ENCODE measurements at places on chromosomes 11 and 22.

- DNase-seq: no peak
Measured at GRCh38 chr11:8384199-8384821, 120.6 kb upstream of the LMO1 start.

DNA sequence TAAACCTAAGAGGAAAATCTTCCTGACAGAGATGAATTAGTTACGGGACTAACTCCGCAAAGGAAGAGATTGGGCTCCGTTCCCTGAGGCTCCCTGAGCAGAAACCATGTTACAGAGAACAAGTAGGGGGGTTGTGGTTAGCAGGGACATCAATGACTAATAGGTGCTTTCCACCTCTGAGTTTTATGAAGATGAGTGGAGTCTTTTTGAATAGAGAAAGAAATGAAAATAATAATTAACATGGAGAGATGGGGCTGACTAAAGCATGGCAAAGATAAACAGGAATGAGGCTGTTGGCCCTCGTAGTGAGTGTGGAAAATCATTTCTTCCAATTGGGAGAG lies 47.5 kb upstream of the PICALM start:
- DNase-seq: peak; percentile 48

DNA sequence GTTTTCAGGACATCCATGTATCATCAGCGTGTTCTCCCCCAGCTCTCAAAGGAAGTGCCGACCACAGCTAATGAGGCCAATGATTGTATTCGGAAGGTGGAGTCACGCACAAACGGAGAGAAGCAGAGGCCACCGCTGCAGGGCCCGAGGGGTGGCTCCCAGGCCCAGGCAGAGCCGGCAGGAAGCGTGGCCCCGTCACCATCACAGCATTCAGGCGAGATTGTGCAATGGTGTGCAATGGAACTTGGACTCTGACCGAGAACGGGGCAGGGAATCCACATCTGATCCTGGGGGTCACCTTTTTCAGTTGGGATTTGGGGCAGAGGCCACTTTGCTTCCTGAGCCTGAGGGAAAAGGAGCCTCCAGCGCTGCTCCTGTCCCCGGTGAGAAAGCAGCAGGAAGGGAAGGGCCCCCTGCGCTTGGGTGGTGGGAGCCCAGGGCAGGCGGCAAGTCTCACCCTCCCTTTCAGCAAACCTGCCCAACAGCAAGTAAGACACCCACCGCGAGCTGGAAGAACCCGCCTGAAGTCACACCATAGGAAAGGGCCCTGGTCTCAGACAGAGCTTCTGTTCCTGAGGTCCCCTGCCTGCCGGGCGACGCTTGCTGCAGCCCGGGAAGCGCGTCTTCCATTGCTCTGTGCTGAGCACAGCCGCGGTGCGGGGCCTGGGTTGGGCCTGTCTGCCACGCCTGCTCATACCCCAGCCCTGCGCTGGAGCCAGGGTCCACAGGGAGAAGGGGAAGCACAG lies 1430.7 kb downstream of the BRD1 start:
- DNase-seq: no peak

GRCh38 chr22:49880281-49880680 lies 26.6 kb downstream of the ZBED4 start:
- no peak for DNase-seq

GRCh38 chr11:43021466-43021865 lies 290.3 kb upstream of the API5 start:
- DNase-seq: no peak

DNA sequence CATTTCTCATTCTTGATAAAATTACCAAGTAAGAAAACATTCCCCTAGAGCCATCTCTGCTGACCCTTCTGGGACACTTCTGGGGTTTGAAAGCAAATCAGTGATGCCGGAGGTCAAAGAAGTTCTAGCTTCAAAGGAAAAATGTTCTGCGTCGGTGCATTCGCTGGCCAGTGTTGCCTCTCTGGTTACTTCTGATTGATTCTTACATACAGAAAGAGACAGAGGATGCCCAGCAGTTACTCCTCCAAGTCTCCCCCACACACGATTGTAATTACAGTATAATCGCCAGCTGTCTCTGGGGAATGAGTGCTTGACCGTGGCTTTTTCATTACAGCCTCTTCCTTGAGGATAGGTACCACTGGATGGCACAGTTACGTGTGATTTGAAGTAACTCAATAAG lies 150.9 kb downstream of the SNX19 start:
- DNase-seq: no peak

GRCh38 chr22:32578752-32579151 lies 104.1 kb downstream of the FBXO7 start:
- no peak for DNase-seq

GRCh38 chr11:131581046-131581445 lies 210.6 kb downstream of the NTM start:
- no peak for DNase-seq

- DNase-seq: no peak
Measured at GRCh38 chr11:47843361-47844055, 4.6 kb downstream of the NUP160 start.

- no peak for DNase-seq
Measured at GRCh38 chr11:5591613-5592012, 4.8 kb upstream of the TRIM6 start.
